HS-27A (cell line): ENCODE measurements at places on chromosomes 4 and X.

DNA sequence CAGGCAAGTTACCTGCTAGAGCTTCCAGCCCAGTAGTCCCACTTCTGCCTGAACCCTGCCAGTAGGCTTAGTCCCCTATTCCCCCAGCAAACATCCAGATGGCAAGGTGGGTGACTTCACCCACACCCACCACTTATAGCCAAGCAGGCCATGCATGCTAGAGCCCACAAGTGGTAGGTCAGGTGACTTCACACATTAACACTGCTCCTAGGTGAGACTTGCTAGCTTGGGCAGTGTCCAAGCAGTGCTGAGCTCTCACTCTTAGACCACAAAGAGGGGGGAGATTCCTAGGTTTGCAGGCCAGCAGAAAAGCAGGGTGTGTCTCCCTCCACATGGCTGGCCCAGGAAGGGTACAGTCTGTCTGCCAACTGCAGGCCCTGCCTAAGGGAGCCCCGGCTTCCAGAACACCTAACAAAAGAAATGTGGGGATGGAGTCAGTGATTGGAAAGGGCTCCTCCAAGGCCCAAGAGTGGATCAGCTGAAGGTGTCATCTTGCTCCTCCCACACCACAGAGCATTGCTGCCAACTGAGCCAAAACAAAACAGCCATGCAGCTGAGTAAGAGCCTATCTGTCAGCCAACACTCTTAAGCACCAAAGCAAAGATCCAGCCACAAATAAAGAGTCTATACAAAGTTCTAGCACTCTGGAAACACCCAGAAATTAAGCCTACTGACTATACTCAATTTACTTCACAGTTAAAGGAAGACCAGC lies 158.1 kb upstream of the USP38 start:
- no peak for DNase-seq

DNA sequence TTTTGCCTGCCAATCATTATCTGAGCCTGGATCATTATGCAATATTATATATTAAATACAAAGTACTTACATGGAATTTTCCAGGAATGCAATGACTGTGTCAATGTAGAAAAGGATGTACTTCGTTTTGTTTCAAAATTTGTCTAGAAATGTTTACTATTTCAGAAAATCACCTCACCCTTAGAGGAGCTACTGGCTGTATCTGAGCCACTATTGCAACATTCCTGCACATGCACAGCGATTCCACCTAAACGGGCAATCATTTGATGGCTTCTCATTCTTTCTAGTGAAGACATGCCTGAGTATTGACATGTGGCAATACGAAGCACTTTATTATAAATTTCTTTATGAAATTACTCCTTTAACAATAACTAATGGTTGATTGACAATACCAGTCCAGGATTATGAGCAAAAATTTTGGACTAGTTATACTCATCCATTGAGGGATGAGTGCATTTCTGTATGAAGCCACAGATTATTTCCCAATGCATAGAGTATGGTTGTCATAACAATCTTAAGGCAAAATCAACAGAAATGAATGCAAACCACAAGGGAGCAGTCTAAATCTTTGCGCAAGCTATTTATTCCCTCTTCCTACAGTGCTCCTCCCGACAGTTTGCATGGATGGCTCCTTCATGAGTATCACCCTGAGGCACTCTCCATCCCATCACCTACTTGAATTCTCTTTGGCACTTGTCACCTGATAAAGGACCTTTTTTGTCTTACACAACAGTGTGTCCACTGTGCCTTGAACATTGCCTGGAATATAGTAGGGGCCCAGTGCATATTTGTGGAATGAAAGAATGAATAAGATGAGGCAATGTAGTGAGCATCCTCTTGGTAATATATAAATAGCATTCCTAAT lies 35.8 kb upstream of the MMAA start:
- no peak for DNase-seq

GRCh38 chr4:120432301-120432860 lies 365.7 kb upstream of the MAD2L1 start:
- no peak for DNase-seq

- DNase-seq, result no peak
Measured at GRCh38 chrX:17192106-17192505, 182.9 kb upstream of the NHS start.

DNA sequence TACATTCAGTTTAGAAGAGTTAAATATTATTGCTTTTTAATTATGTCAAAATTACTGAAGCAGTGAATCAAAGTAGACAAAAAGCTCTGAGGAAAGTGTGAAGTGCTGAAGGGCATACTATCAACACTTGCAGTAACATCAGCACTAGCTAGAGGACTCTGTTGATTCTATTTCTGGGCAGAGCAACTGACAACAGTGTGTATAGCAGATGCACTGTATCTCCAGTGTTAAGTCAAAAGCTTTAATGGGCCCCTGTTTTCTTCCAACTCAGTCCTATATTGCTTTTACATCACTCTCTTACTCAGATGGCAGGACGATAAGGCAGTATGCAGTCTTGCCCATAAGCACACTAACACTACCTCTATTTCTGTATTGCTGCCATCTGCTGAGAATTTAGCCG lies 435.2 kb upstream of the AMOT start:
- DNase-seq, result no peak

- DNase-seq, result no peak
Measured at GRCh38 chr4:98601708-98602107, 56.7 kb downstream of the TSPAN5 start.

- DNase-seq, result no peak
Measured at GRCh38 chrX:23478561-23478960, 143.9 kb downstream of the PTCHD1 start.

DNA sequence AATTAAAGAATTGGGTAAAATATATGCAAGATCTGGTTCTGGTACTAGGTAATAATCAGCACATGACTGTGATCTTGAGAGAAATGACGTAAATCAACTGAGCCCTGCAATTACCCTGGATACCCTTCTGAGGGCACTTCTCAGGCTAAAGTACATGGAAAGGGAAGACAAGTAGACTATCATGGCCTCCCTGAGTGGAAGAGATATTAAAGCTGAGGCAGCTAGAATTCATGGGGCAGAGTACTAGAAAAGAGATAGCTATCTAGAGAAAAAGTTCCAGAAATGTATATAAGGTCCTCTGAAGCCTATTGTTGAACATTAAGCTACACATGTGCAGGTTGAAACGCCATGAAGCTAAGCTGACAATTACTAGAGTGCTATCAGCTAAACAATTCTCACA lies 249.6 kb downstream of the NKX6-1 start:
- no peak for DNase-seq

DNA sequence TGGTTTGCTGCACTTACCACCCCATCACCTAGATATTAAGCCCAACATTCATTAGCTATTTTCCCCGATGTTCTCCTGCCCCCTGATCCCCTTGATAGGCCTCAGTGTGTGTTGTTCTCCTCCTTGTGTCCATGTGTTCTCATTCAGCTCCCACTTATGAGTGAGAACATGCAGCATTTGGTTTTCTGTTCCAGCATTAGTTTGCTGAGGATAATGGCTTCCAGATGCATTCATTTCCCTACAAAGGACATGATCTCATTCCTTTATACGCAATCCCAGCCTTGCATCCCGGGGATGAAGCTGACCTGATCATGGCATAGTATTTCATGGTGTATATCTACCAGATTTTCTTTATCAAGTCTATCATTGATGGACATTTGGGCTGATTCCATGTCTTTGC lies 99.0 kb upstream of the DCAF12L2 start:
- DNase-seq, result no peak

DNA sequence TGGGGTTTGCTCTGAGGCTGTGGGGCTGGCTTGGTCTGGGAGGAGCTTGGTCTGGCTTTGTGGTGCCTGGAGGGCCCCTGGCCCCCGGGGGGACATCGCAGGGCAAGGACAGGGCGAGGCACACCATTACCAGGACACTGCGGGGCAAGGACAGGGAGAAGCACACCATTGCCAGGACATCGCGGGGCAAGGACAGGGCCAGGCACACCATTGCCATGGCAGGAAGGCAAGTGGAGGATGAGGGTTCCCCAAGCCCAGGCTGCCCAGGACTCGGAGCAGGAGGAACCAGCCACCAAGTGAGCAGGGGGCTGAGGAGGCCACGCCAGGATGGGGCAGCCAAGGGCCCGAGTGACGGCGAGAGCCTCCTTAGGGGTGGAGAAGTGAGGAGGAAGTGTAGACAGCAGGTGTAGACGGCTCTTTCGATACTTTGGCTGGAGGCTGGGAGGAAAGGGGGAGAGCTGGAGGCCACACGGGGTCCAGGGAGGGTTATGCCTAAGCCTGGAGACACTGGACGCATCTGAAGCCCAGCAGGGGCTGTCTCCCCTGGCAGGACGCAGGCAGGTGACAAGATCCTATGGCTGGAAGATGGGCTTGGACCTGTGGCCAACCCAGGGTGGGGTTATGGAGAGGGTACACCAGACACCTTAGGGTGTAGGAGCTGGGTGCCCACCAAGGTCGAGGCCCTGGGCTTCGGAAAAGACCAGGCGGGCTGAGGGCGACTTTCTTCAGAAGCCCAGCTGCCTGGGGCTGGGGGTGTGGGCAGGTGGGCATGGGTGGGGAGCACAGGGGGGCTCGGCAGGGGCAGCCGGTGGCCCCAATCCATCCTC lies 7.3 kb downstream of the NKX1-1 start:
- DNase-seq, result no peak

DNA sequence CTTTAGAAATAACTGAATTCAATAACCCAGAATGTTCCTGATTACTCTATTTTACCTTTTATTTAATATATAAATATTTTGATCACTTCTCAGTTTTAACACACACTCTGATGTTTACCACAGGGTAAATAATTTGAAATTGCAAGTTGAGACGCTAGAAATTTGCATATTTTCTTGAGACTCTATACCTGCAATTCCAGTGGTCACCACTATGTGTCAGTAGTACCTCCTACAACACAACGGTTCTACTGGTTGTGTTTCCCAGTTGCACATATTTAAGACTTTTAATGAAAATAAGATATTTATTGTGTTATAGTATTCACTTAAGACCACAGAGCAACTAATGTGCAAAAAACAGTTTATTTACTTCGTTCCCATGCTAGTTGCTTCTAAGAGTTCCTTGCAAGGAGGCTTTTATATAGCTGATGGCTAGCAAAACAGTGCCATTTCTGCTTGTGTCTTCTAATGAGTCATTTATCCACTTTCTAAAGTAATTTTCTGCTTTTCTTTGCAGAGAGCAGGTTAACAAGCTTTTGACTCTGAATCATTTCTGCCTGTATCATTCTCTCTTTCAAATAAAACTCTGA lies 98.9 kb upstream of the PDLIM3 start:
- DNase-seq, result no peak

DNA sequence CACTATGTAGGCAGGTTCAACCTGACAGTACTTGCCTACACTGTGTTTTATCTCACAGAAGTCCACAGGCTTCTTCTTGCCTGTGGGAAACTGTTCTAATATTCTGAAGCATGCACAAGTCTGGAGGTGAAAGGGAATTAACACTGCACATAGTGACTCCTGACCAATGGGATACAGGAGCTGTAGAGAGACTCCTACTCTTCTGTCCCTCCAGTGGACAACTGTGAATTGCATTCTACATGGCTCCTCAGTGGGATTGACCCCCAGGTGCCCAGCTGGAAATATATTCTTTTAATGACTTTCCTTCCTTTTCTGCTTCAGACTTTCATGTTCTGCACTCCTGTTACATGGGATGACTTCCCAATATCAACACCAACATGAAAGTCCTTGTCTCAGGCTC lies 8.2 kb upstream of the YIPF6 start:
- DNase-seq, result no peak

DNA sequence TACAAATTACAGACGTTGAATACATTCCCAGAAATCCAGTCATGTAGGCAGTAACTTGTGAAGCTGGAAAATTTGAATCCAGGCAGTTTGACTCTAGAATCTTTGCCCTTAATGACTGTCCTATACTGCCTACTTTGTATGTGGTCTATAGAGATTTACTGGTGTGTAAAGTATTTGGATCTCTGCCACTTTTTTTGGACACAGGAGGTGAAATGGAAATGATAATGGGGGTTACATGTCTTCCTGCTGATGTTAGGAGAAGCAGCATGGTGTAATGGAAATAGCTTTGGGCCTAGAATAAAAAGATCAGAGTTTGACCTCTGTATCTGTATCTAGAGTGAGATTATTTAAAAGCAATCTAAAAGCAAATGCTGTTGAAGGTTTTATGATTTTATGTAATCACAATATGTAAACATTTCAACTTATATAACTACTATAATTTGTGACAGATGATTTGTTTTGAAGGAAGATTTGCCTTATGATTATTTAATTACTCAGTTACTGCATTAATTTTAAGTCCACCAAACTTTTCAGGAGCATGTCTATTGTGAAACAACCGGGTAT lies 3.3 kb downstream of the COL4A5 start:
- DNase-seq, result no peak

DNA sequence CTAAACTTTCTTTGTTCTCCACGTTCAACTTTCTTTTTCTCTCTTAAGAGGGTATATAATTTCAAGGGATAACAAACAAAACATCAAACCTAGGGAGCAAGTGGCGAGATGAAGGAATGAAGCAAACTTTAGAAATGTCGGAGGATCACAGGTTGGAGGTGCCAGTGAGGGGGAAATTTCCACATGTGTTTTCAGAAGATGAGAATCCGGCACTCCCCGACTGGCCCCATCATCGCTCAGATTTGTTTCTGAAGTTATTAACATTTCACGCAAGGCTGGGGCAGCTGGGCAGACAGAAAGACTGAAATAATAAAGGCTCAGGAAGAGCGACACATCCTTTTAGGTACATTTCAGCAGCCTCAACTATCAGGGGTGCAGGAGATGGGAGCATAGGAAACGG lies 134.9 kb downstream of the SMIM20 start:
- DNase-seq, result no peak

DNA sequence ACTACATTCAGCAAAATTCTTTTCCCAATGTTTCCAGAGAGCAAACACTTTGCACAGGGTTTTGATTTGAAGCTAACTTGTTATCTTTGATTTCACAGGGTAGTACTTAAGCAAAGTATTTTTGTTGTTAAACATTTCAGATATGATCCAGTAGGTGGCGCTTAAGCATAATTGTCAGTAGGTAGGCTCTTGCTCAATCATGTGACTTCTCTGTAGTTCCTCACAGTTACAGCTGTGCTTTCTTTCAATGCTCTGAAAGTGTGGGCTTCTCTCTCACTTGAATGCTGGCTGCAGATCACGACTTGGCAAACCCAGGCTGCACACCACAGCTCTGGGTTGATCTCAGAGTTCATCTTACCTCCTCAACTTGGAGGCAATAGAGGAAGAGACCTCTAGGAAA lies 1016.5 kb downstream of the SH3BGRL start:
- DNase-seq, result no peak

GRCh38 chr4:74999714-75000309 lies 66.9 kb downstream of the PARM1 start:
- no peak for DNase-seq

DNA sequence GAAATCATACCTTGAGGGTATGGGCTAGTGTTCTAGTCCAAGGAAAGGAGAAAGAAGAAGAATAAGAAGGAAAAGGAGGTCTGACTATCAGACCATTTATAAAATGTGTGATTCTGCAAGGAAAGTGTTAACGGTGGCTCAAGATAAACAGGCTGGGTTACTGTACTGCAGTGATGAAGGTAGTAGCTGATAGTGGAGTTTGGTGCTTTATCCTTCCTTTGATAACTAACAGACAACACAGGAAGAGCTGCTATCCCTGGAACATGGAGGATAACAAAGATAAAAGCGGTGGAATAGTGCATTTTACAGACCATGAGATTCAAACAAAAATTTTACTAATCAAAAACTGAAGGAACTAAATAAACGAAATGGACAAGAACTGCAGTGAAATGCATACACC lies 2.6 kb downstream of the UNC5C start:
- no peak for DNase-seq
